Cortex of kidney (tissue), 1 donor: ENCODE measurements at places on chromosomes 7 and 10.

DNA sequence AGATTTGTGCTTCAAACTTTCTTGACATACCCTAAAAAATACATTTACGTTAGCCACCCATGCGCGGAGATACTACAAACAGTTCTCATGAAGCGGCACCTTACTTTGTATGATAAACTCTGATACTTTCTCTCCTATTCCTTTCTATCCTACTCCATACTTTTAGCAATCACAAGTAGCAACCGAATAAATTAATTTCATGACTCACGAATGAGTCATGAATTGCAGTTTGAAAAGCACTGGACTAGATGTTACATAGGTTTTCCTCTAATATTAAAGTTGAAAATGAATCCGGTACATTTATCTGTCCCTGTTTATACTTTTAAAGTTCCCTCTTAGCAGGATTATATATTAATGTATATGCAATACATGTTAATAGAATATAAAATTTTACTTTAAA lies 67.6 kb downstream of the CUBN start:
- DNase-seq, result no peak

GRCh38 chr7:107860981-107861652 lies 29.9 kb upstream of the DLD start:
- DNase-seq, result no peak

DNA sequence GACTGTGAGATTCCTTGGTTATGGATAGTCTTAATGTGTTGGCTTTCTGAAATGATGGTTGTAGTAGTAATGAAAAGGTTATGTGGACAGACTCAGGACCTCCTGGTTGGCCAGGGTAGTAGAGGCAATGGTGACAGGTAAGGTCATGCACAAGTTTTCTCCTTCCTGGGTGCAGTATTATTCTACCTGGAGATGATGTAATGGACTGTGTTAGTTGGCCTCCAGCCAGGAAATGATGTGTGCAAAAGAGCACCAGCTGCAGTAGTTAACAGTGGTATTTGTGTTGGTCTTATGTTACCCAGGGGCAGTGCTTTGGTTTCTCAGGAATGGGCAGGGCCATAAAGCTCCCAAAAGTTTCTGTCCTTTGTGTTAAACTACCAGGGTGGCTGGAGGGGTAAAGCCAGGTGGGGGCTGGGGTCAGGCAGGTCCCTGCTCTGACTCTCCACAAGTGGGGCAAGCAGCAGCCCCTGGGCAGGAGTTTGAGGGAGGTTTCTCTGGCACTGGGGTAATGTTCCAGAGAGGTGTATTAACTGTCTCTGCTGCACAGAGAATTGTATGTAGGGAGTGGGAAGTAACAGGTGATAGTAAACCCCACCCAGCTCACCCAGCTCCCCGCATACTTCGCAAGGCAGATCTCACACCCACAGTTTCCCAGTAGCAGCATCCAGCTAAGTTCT lies 36.3 kb downstream of the GPR22 start:
- no peak for DNase-seq

DNA sequence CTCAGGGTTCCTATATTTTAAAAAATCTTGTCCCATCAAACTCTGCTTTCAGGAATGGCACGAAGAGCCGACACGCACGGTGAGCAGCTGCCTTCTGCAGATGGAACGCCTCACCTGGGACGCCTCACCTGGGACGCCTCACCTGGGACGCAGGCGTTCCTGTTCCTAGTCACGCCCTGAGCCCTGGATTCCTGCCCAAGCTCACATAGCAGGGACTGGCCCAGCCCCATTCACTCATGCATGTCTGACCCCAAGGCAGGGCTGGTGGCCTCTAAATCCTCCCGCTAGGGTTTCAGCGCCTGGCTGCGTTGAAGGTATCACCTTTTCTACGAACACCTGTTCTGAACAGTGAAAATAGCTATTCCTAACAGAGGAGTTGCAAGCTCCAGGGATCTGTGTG lies 49.8 kb downstream of the CARD11 start:
- DNase-seq, result no peak

DNA sequence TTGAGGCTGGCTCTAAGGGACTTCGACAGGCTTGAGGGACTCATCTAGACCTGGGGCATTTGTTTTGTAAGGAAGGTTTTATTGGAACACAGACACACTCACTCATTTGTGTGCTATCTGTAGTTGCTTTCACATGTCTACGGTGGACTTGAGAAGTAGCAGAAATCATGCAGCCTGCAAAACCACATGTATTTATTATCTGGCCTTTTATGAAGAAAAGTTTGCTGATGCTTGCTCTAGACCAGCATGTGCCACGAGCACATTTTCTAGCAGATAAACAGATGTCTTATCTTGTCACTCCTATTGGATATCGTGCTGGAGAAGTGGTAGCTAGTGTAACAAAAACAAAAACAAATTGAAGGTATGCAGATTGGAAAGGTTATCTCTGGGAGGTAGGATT lies 9.8 kb downstream of the UPP1 start:
- DNase-seq, result no peak

- DNase-seq, result no peak
Observed at GRCh38 chr10:79505829-79506228, 6.5 kb upstream of the EIF5AL1 start.

DNA sequence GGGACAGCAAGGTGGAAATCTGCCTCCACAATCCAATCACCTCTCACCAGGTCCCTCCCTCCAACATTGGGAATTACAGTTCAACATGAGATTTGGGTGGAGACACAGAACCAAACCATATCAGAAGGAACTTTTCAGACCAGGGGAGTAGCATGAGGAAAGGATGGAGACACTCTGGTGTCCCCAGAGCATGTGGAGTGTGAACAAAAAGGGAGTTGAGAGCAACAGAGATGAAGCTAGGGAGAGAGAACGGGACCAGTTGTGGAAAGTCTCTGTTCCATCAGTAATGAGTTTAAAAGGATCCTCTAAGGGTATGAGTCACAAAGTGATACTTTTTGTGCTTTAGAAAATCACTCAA lies 382.0 kb downstream of the SFMBT2 start:
- no peak for DNase-seq

GRCh38 chr7:9217204-9217603 lies 783.8 kb downstream of the NXPH1 start:
- DNase-seq, result no peak

- no peak for DNase-seq
Observed at GRCh38 chr7:10346032-10346431, 627.6 kb upstream of the PHF14 start.

- DNase-seq, result no peak
Observed at GRCh38 chr7:30177186-30177585, 42.4 kb downstream of the MTURN start.

DNA sequence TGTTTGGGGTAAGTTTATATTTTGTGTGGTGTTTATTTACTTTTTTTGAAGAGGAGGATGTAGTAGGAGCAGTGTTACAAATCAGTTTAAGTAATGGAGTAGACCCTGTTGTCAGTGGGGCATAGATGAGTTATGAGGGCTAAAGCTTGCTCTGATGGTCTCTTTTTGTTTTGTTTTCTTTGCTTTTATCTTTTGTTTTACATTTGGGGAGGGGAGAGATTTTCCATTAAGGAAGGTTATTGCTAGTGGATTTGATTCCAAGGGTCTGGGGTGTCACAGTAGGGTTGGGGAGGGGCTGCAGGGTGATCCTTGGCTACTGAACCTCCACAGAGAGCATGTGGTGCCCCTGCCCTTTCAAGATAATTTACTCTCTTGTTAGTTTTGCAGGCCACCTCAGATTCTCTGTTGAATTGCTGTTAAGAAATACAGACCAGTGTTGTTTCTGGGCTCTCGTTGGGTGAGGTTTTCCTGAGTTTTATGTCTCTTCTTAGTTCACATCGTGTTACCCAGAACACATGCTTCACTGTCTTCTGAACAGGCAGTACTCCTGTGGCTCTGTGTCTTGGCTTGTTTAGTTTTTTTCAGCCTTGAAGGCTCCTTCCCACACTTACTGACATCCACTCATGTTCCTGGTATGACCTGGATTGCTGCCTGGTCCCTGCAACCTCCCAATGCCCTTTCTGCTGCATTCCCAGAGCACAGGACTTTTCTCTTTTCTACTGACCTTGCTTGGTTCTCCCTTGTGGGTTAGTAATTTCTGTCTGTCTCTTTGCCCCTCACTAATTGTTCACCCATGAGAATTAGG lies 4.2 kb downstream of the KIFBP start:
- DNase-seq, result no peak

GRCh38 chr10:17190602-17191001 lies 10.9 kb downstream of the TRDMT1 start:
- DNase-seq, result no peak

DNA sequence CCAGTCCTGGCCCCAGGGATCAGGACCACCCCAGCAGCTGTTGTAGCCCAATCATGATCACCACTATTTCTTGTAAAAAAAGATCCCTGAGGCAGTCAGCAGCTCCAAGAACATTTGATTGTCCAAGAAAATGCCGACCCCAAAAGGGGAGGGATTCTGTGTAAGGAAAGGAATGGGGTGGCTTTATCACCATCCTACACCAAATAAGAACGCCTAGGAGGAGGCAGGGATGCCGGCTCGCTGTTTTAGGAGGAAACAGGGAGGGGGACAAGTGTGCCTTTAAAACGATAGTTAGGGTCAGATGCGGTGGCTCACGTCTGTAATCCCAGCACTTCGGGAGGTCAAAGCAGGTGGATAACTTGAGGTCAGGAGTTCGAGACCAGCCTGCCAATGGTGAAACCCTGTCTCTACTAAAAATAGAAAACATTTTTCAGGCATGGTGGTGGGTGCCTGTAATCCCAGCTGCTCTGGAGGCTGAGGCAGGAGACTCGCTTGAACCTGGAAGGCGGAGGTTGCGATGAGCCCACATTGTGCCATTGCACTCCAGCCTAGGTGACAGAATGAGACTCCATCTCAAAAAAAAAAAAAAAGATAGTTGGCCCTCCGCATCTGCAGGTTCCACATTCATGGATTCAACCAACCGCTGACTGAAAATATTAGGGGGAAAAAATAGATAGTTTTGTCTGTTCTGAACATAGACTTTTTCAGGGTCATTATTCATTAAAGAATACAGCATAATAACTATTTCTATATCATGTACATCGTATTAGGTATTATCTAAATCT lies 63.6 kb downstream of the PDIA4 start:
- DNase-seq, result no peak

- DNase-seq, result no peak
Observed at GRCh38 chr10:61763778-61764177, 101.0 kb downstream of the CABCOCO1 start.

DNA sequence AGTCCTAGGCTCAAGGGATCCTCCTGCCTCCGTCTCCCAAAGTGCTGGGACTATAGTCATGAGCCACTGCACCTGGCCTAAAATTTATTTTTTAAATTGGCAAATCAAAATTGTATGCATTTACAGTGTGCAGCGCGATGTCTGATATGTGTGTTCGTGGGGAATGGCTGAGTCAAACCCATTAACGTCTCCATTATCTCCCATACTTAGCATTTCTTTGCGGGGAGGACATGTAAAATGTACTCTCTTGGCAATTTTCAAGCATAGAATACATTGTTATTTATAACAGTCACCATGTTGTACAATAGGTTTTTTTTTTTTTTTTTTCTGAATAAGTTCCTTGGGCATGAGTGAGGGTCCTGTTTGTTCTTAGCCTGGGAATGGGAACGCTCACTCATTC lies 3.8 kb downstream of the TMEM184A start:
- no peak for DNase-seq

DNA sequence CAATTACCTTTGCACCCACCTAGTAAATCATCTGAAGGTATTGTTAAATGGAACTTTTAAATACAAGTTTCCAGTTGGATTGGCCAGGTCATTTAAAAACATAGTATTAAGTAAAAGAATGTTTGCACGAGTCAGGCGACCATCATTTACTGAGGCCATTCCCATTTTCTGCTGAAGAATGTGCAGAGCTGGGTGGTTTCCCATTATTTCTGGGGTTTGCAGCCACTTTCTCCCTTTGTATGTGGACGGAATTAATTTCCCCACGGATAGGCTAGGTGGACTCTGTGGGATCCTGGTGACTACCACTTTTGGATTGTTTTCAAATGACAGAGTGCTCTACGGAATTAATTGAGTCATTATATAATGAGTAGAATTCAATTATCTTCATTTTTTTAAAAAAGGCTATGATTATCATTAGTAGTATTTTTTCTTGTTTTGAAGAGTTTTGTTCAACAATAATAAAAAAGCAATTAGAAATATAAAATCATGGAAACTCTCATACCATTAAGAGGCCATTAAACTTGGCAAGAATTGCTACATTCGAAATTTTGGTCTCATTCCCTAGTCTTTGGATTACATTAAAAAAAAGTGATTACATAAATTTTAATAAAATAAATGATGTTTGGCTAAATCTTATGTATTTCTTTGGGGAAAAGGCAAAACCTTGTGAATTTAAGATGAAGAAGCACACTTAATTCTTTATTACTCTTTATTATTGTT lies 120.4 kb upstream of the FZD8 start:
- DNase-seq, result no peak

- no peak for DNase-seq
Observed at GRCh38 chr10:74822101-74822500, 4.3 kb upstream of the KAT6B start.

DNA sequence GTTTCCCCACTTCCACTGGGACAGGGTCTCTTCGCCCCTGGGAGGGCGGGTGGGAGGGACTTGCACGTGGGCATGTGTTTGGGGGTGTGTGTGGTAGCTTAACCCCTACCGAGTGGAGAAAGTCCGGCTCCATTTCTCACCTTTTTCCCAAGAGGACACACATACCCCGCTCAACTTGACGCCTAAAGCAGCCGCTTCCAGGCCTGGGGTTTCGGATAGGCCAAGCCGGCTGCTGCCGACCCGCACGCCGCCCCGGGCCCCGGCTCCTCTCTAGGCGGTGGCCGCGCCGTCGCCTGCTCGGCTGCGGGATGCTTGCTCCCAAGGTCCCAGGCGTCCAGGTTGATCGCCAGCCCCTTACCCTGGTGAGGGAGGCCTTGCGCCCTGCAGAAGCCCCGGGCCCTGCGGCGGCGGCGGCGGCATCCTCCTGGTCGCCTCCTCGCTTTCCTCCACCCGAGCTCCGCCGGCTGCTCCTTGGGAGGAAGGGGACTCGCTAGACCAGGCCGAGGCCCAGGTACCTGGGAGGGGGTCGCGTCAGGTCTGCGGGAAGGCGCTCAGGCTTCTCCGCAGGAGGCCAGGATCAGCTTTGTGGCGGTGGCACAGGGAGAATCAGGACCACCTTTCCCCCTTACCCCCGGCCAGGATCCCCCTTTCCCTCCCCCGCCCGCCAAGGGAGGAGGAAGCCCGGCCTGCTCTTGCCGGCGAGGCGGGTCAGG lies 3.2 kb upstream of the GATA3 start:
- DNase-seq, result no peak

DNA sequence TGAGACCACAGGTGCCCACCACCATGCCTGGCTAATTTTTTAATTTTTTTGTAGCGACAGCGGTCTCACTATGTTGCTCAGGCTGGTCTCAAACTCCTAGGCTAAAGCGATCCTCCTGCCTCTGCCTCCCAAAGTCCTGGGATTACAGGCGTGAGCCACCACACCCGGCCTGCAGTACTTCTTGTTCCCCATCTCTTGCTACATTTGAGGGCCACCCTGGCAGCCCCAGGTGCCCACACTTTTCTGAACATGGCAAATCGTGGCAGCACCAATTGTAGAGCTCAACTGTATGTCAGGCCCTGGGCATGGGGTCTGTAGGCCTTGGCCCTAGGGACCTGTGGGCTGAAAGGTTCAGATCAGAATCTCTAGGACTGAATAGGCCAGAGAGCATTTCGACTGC lies 25.1 kb upstream of the LIMK1 start:
- DNase-seq, result no peak

- DNase-seq, result no peak
Observed at GRCh38 chr7:67496589-67496988, 500.0 kb downstream of the TYW1 start.

GRCh38 chr7:80150611-80151273 lies 16.1 kb downstream of the GNAI1 start:
- DNase-seq, result no peak
